H9 (cell line): ENCODE measurements at places on chromosomes 2 and 18.
A peak's percentile ranks its signal among the peaks of the same experiment; 100 is the strongest.

GRCh38 chr2:39141334-39142271 lies 20.8 kb upstream of the SOS1 start:
- no peak for DNase-seq

DNA sequence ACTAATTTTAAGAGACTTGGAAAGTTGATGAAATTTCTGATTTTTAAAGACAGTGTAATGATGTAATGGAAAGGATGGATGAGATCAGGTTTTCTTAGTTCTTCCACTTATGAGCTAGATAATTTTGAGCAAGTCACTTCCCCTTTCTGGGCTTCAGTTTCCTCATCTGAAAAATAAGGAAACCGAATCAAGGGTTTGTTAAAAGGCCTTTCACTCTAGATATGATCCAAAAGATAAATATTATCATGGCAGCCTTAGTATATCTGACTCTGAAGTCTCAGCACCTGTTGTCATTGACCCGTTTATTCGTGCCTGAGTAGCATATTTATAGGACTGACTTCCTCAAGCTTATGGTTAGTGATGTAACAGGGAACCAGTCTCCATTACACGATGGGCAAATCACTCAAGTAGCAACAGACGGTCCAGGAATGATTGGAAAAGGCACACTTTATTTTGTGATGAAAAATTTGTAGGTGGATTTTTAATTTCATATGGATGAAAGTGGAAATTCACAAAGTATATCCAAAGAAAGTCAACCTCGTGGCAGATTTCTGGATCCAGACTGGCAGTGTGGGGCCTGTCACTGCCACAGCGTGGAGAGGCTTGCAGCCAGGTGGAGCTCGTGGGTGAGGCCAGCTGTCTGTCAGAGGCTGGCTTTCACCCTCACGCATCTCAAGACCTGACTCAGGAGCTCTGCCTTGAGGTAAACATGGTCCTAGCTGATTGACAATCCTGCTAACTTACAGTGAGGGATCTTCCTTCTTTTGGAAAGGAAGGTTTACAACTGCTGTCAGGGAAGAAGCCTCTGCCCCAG lies 137.9 kb upstream of the CXCR4 start:
- no peak for DNase-seq

DNA sequence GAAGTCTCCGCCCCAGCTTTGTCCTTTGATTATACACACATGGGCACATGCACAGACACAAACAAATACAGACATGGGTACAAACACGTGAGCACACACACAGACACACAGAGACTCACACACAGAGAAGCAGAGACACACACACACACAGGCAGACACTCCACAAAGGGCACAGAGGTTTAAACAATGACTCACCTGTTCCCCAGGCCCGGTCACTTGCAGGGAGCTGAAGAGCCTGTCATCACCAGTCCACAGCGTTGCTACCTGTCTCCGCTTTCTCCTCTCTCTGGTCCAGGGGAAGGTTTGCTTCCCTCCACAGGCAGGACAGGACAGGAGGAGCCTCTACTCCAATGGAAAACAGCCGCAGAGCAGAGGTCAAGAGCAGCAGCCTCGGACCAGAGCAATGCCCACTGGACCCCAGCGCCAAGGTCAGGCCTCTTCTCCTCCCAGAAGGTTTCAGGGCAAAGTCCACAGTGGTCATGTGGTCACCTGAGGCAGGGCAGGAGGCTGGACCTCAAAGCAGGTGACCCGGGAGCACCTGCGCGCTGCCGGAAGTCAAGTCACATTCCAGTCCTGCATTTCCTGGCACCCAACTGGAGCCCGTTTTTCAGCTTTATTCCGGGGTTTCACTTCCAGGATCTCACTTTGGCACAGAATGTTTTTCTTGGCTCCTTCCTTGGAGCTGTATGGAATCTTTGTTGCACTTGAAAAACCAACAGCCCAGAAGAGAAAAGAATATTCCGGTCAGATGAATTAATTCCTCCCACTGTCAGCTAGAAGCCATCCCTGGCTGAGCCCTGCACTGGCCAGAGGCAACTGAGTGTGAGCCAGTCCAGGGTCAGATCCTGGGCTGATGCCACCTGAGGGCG lies at the start of gene RAB17:
TSS of gene RAB17 (minus strand) at position 463 of the 869 bp plus-strand sequence. CDS start 4,580 bp downstream, outside the sequence.
- peak; percentile 87 for DNase-seq

- no peak for DNase-seq
Observed at GRCh38 chr2:74496997-74497776, 2.2 kb downstream of the LBX2 start.

DNA sequence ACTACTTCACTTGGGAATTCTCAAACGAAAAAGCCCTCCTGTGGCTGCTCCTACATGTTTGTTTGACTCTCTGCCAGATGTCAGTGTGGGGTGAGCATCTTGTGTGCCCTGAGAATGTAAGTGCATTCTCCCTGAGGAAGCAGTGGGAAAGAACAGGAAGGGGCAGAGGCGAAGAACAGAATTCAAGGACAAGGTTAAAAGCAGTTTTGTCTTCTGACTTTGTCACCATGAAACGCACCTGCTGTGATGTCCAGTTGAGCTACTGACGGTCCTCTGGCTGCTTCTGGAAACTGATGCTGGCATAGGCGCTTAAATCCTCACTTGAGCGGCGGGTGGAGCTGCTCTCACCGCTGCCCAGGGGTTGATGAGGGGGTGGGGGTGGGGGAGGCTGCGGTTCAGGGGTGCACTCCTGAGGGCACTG lies 4.9 kb downstream of the IRS1 start:
- no peak for DNase-seq

DNA sequence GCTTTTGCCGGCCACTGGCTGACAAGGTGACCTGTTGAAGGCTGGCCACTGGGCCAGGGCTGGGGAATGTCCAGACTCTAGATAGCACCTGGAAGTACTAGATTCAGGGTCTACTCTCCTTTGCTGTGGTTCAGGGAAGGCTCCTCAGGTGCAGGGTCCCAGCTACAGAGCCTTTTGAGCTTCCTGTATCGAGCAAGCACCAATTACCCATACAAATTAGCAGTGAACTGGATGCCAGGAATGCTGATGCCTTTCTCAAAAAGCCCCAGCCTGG lies 213.4 kb downstream of the CYP26B1 start:
- DNase-seq = no peak

GRCh38 chr2:174172802-174173355 lies 75.5 kb downstream of the OLA1 start:
- DNase-seq = no peak

DNA sequence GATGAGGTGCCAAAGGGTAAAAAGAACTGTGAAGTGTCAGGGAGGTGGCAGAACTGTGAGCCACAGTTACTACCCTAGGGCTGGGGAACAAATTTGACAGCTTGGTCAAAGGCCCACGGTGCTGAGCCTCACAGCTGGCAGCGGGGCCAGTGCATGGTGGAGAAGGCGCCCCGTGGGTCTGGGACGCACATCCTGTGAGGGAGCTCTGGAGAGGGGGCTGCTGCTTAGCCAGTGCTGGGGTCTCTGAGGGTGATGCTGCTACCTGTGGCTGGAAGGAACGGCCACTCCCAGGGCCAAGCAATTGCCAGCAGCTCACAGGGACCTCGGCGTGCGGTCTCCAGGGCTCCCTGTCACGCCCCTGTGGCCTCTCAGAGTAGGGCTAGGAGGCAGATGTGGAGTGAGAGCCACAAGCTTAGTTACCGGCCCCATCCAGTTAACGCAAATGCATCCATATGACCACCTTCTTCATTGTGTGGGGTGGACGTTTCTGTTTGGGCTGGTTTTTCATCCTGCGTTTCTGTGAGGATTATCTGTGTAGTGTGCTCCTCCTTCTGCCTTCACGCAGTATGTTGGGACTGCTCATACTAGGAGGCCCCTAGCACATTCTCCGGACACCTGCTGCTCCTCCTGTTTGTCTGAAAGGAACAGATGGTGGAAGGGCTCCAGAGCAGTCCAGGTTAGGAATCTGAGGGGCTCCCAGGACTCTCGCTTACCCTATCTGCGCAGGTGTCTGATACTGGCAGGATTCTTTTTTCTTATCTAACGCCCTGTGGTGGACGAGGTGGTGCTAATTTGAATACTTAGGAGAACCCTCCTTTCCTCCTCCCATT lies 26.0 kb downstream of the STK25 start:
- DNase-seq = no peak

DNA sequence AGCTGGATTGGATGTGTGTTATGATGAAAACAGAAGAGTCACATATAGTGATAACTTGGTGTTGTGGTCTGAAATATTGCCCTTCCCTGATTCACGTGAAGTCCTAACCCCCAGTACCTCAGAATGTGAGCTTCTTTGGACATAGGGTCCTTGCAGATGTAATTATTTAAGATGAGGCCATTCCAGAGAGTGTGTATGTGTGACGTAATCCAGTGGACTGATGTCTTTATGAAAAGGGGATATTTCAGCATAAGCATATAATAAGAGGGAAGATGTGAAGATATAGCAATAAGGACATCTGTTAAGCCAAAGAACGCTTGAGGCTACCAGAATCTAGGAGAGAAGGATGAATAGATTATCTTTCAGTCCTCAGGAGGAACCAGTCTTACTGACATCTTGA lies 62.5 kb downstream of the LTBP1 start:
- DNase-seq = no peak

DNA sequence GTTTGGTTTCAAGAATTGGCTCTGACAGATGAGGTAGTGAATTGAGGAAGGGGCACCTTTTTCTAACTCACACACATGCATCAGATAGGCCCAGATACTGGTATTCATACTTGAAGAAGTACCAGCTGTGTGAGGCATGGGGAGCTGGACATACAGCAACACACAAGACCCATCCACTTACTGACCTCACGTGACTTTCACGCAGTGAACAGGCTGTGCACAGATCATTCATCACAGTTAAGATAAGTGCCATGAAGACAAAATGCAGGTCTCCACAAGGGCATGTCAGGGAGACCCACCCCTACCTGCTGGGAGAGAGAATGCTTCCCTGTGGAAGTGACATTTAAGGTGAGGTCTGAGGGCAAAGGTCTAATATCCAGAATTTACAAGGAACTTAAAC lies 38.6 kb downstream of the SP110 start:
- DNase-seq = no peak
